ENCODE measurements at places on chromosomes 1 and 21.

- DNase-seq, result peak; percentile 92
Observed at GRCh38 chr1:110060034-110060661, 10.3 kb downstream of the ALX3 start.

- peak; percentile 91 for DNase-seq
Observed at GRCh38 chr1:160070243-160071163, 543 bp upstream of the KCNJ10 start.

GRCh38 chr1:43015269-43015668, 56.6 kb upstream of the SLC2A1 start:
- no peak for DNase-seq

- no peak for DNase-seq
Observed at GRCh38 chr1:245404952-245405351, 250.2 kb downstream of the KIF26B start.

- no peak for DNase-seq
Observed at GRCh38 chr1:220113136-220113695, 19.3 kb downstream of the IARS2 start.

DNA sequence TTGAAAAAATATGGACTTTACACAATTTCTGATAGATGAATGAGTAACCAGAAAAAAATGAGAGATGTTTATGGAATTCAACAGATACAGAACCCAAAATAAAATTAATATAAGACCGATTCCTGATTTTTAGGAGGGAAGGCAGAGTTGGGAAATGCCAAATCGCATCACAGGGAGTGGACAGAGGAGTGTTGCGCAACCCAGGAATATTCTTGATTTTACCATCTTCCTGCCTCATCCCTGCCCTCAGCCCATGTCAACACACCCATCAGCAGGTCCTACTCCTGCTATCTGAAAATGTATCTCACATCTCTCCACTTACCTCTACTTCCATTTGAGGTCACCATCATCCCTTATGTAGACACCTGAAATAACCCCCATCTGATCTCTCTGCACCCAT, 221.0 kb downstream of the DSCAM start:
- no peak for DNase-seq

DNA sequence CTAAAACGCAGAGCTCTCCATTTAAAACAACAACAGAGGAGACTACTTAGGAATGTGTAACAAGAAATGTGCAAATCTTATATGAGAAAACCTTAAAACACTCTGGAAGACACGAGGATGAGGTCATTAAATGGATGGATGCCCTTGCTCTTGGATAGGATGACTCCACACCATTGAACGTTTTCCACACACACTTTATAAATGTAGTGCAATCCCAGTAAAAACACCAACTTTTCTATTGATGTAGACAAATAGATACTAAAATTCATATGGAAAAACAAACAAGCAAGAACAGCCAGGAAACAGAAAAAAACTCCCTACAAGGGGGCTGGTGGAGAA, 18.4 kb upstream of the COL6A1 start:
- DNase-seq, result no peak

GRCh38 chr1:42736152-42736551, 3.9 kb downstream of the CLDN19 start:
- no peak for DNase-seq

DNA sequence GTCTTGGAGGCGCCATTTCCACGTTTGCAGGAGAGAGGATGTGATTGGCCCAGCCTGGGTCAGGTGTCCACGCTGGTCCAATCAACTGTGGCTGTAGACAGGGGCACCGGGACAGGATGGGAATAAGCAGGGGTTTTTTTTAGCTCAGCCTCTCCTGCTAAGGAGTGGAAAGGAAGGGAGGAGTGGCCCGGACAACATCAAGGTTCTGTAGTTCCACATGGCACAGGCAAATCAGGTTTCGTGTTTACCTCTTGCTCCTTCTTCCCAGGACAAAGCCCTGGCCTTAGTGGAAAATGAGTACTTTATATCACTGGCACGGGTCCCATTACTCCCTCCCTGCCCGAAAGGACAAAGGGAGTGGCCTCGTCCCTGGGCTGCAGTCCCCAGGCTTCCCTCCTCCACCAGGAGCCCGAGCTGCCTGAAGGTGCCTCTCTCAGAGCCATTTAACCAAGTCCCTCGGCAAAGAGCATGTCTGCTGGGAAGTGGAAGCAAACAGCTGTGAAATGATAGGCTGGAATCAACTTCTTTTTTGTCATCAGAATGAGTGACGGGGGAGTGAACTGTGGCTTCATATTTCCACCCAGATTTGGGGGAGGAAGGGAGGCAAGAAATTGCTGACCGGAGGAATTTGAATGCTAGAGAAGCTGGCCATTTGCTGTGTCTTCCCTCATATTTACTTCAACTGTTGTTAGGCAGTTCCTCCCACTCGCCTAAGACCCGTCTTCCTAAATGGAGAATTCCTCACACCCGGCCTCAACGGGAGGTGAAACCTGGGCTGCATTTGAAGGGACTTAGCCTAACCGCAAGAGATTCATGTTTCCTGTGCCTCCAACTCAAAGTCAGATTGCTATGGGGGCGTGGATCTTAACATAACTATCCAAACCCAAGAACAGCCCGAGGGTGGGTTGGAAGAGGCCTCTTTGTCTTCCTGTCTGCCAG, 84.9 kb upstream of the SLC44A3 start:
- no peak for DNase-seq

- no peak for DNase-seq
Observed at GRCh38 chr21:16912075-16912474, 600.8 kb upstream of the CXADR start.

DNA sequence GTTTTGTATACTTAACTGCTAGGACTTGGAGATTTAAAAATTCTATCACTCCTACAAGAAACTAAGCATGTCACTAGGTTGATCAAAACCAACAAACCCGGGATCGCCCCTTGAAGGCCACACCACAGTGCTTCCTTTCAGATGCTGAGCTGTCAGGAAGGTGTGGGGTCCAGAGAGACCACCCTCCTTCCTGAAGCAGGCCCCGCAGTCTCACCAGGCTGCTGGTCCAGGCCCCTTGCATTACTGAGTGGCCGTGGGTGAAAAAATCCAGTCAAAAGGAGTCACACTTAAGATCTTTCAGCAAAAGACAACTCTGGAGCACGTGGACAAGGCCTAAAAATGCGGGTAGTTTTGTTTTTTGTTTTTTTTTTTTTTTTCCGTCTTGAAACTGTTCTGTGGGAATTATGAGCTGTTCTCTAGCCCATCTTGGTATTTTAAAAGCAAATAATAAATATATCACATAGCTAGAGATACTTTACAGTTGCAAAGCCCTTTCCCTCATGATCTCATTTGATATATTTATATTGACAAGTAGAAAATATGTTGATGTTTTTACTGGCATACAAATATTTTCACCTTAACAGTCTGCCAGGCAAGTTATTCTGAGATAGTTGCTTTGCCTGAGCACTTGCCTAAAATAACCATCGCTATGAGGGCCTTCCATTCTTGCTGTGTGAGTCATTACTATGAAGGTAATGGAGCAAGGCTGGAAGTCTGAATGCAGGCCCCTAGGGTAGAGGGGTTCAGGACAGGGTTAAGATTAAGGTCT, 73.1 kb upstream of the EDEM3 start:
- no peak for DNase-seq

GRCh38 chr1:188027613-188028012, 1198.9 kb downstream of the PLA2G4A start:
- no peak for DNase-seq

- DNase-seq, result no peak
Observed at GRCh38 chr1:184052194-184052559, 647 bp downstream of the TSEN15 start.

GRCh38 chr1:109240158-109241152, 8.9 kb upstream of the CELSR2 start:
- peak; percentile 71 for DNase-seq

DNA sequence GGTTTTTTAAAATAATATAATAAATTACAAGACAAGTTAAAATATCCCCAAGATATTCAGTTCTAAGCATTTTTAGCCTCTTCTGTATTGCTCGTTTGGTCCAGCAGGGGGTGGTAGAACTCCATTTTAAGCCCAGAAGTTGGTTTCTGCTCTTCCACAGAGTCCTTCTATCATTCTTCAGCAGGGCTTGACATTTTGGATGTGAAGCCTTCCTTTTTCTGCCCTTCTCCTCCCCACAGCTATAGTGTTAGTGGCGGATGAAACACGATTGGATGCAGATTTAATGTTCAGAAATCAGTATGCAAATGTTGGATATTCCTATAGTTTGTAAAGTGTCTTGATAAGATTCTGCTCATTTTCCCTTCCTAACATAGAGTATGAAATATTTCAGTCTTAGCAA, 1.4 kb downstream of the NCAM2 start:
- no peak for DNase-seq

GRCh38 chr21:26246073-26246472, 75.5 kb upstream of the APP start:
- no peak for DNase-seq

- no peak for DNase-seq
Observed at GRCh38 chr1:51330331-51331201, at the start of gene TTC39A. Gene TTC39A, minus strand, starts transcription at chr1:51330562. Its CDS starts 85 bp downstream, at chr1:51330477.

- DNase-seq, result no peak
Observed at GRCh38 chr1:30291526-30291925, 431.9 kb downstream of the MATN1 start.

- DNase-seq, result no peak
Observed at GRCh38 chr1:154725865-154726264, 117.9 kb upstream of the ADAR start.

DNA sequence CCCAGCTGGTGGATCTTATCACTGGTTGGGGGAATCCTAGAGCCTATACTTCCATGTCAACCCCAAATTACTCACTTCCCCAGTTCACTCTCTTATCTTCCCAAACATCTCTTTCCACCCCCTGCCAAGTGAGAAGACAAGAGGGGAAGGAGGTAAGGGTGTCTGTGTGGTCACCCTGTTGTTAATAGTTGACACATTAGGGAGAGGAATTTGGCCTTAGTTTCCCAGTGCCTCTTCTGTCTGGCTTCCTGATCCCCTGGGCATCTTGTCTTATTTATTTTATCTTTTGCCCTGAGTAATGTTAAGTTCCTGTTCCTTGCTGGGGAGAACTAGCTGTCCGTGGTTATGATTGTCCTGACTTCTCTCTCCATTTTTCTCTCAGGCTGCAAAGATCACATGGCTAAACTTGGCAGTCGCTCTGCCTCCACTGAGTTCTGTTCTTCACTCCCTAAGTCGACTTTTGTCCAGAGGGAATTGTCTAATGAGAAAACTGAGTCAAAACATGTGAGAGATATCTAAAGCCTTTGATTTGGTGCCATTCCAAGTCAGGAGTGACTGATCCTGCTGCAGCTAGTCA, 157.1 kb upstream of the SYT6 start:
- DNase-seq, result no peak

- peak; percentile 87 for DNase-seq
Observed at GRCh38 chr1:91885213-91885715, 687 bp downstream of the TGFBR3 start.

GRCh38 chr1:219659005-219659600, 46.2 kb upstream of the ZC3H11B start:
- no peak for DNase-seq

- peak; percentile 85 for DNase-seq
Observed at GRCh38 chr1:17212487-17213121, 7.7 kb downstream of the PADI1 start.

DNA sequence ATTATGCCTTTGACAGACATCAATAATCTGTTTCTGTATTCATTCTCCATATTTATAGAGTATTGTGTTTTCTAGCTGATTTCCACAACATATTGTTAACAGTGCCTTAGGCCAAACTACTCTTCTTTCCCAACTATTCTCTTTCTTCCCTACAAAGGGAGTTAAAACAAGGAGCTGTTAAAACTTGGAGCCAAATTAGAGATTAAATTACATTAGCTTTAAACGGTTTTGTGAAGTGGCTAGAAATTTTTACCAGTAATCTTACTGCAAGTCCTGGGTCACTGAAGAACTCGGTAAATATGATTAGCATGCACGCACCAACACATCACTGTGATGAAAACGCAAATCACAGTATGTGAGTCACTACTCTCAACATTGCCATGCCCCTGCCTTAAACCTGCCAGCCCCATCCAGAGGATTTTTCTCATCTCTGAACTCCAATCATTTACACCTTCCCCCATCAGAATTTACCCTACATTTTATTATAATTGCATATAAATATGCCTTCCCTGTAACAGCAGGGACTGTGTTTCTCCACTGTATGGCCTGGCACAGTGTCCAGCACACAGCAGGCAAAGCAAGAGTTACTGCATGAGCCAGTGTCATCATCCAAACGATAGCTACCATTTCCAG, 1.5 kb upstream of the PRDX6 start:
- no peak for DNase-seq

DNA sequence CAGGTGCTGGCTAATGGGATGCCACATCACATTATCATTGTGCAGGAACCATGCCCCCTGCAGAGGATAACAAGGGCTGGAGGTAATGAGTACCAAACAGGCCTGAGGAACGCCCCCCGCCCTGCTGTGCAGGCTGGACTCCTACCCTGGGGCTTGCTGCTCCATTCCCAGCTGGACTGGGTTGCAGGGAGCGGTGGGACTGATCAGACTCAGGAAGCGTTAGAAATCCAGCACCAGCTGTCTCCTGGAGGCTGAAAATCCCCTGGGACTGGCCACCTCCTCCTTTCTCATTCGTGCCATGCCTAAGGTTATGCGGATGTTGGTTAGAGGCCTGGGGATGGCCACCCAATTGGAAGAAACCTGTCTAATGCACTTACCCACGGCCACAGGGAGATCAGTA, 36.9 kb upstream of the POU3F1 start:
- DNase-seq, result no peak

DNA sequence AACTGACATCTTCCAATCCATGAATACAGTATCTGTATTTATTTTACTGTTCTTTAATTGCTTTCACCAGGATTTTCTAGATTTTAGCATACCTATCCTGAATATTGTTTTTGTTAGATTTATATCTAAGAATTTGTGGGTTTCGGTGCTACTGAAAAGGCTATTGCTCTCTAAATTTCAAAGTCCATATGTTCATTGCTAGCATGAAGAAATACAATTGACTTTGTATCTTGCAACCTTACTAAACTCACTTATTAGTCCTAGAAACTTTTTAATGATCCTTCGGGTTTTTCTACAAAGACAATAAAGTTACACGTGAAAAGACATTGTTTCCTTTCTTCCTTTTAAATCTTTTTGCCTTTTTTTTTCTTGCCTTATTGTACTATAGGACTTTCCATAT, 12.9 kb upstream of the HIVEP3 start:
- DNase-seq, result no peak

GRCh38 chr1:53061123-53061858, 722 bp upstream of the PODN start:
- DNase-seq, result no peak

DNA sequence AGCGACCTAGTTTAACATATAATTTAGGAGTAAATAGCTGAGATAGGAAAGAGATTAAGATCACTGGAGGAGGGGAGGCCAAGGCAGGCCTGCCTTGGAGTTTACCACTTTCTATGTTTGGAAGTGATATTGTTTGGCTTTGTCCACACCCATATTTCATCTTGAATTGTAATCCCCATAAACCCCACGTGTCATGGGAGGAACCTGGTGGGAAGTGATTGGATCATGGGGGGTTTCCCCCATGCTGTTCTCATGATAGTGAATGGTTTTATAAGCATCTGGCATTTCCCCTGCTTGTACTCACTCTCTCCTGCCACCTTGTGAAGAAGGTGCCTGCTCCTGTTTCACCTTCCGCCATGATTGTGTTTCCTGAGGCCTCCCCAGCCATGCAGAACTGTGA, 58.3 kb upstream of the ARTN start:
- DNase-seq, result no peak

GRCh38 chr1:31396633-31397351, 16.2 kb upstream of the SERINC2 start:
- DNase-seq, result no peak

GRCh38 chr21:26457817-26458216, 115.3 kb downstream of the CYYR1 start:
- no peak for DNase-seq

GRCh38 chr1:68969441-68969840, 472.6 kb upstream of the DEPDC1 start:
- DNase-seq, result no peak

- DNase-seq, result peak; percentile 92
Observed at GRCh38 chr1:35807614-35808449, at the start of gene AGO4. Gene AGO4, plus strand, starts transcription at chr1:35808016. Its CDS starts 401 bp downstream, at chr1:35808417.

Measured in spleen (tissue), 13 donors.